ENCODE measurements at places on chromosomes 1 and 21.

DNA sequence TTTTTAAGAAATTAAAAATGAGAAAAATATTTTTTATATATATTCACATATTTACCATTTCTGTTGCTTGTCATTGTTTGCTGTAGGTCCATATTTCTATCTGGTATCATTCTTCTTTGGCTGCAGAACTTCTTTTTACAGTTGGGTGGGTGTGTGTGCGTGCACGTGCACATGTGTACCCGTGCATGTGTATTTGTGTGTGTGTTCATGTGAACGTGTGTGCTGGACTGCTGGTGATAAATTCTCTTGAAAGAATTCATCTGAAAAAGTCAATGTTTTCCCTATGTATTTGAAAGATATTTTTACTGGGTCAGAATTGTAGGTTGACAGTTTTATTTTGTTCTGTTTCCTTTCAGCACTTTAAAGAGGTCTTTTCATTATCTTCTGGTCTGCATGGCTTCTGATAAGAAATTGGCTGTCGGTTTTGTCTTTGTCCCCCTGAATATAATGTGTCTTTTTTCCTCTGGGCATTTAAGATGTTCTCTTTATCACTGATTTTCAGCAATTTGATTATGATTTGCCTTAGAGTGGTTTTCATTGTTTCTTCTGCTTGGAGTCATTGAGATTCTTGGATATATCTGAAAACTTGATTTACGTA is 34.5 kb upstream of the DPH5 start:
- no peak for DNase-seq

DNA sequence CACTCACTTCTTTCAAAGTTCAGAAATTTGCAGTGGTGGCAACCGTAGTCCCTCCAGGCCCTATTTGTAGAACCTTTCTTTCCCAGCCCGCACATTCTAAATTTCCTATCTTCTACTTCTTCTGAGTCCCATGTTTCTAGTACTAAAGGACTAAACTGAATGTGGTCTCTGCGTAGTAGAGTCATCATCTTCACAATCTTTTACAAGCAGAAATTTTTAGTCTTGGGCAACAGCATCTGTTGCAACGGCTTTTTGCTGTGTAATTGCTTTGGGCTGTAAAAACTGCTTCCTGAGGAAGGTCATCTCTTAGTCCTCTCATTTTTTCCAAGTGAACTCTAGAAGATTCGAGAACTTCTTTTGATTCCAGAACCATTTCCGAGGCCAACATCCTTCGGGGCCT is 23.9 kb downstream of the VAV3 start:
- no peak for DNase-seq

- DNase-seq = no peak
Measured at GRCh38 chr21:31623664-31624063, 35.8 kb upstream of the SOD1 start.

- no peak for DNase-seq
Measured at GRCh38 chr1:44519035-44519676, 114.1 kb downstream of the RNF220 start.

DNA sequence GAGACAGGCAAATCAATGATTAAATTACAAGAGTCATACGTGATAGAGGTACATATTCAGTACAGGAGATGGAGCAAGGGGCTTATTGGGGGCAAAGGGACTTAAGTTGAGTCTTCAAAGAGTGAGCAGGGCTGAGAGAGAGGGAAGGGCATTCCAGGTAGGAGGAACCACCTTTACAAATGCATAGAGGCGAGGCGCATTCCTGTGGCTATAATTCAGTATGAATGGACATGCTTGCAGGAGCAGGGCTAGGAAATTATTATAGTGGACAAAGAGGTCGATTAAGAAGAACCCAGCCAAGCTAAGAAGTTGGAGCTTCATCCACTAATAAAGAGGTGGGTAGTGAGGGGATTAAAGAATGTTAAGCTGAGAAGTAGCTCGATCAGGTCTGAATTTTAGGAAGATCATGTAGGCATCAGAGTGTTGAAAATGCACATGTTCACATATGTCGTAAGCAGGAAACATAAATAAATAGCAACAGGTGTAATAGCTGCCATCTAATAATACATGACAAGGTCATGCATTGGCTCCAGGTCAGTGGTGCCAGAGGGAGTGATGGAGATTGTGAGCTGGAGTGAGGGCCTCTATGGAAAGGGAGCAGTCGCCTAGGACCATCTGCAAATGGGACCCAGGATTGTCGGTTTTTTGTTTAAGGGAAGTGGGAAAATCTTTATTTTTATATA is 12.0 kb upstream of the HNRNPU start:
- DNase-seq = no peak

DNA sequence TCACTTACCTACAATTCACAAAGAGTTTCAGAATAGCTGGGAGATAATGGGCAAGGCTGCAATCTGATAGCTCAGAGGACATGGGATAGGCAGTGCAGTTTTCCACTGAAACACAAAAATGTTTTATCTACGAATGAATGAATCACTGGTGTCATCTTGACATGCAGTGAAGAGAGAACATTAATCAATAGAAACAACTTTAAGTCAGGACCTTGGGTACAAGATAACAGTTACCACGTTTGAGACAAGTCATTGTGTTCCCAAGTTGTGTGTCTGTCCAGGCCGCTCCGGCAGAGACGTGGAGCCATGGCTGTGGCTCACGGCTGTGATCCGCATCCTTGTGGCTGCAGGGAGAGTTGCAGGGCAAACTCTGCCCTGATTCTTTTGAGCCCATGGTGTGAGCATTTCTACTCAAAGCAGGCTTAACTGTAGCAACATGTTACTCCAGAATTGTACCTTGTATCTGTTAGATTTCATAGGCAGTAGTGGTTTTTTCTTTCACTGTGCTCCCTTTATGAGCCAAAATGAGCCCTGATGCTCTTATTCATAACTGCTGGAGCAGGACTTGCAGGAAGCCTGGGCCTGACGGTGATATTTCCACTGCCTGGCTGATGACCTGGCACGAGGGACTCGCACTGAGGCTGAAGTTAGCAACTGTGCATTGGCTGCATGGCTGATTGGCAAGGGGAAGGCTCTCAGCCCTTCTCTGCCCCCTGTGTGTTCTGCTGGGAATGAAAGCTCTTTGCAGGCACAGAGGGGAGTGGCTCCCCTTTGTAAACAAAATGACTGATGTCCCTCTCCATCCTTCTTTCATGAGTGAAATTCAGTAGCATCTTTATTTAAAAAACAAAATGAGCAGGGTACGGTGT is 465.2 kb downstream of the AJAP1 start:
- DNase-seq = no peak

DNA sequence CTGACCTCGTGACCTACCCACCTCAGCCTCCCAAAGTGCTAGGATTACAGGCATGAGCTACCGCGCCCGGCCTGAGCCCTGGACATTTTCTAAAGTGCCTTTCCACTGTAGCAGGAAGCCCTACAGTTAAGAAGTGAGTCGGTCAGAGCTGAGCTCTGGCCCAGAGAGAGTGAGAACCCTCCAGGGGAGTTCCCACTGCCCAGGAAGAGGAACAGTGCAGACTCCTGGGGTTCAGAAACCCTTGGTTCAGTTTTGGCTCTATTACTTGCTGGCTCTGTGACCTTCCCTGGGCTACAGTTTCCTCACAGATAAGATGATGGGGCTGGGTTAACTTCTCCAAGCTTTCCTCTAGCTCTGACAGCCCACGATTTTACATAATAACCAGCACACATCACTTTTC is 20.9 kb downstream of the SLC9A1 start:
- no peak for DNase-seq

- no peak for DNase-seq
Measured at GRCh38 chr1:153312570-153313186, at the start of gene PGLYRP3. Gene PGLYRP3 (minus strand): TSS chr1:153312952. CDS start chr1:153310665, 2,287 bp downstream.
